Omental fat pad (tissue), 4 donors: ENCODE measurements at places on chromosomes 1 and 21.

- no peak for DNase-seq
Measured at GRCh38 chr1:221316491-221317056, 425.3 kb downstream of the DUSP10 start.

DNA sequence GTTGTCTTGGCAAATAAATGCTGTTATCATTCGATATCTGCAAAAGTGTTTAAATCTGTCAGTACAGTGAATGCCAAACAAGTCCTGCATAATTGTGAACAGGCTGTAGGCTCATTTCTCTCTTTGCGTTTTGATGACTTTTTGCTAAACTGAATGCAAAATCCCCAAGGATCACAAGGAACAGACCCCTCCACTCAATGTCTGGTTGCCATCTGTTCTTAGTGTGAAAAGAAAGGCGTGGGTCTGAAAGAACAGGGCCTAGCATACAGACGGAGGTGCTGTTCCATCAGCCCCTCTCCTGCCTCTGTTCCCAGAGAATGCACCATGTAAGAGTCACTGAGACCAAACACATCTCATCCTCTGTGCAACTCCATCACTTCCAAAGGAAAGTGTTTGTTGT lies 40.4 kb downstream of the EIF2B3 start:
- no peak for DNase-seq

DNA sequence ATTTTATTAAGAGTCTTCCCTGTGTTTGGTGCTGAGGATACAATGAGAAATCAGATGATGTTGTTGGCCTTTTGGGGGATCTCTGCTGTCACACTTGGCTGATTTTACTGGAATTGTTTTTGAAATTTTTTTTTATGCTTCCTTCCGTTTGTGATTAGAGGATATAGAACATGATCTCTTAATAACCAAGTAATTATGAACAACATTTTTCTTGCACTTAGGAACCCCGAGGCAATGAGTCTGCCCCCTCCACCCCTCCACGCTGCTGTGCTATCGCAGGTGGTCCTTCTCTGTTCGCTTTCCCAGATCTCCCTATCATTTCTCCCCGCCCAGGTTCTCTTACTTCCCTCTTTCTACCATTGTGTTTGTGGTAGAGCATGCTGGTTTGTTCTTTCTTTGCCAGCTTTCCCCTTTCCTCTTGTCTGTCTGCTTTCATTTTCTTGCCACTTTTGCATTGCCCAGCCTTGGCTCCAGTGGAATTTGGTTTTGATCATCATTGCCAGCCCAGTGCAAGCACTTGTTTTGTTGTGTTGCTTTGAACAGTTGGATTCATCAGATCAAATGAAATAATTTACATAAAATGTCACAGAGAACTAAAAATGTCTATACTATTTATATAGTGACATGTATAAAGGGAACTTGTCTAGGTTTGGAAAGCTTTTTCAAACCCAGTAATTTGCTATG lies 73.1 kb upstream of the SCCPDH start:
- no peak for DNase-seq

GRCh38 chr1:7510389-7510931 lies 260.6 kb upstream of the VAMP3 start:
- DNase-seq = no peak

- DNase-seq = no peak
Measured at GRCh38 chr1:34842952-34843371, 16.6 kb downstream of the SMIM12 start.

DNA sequence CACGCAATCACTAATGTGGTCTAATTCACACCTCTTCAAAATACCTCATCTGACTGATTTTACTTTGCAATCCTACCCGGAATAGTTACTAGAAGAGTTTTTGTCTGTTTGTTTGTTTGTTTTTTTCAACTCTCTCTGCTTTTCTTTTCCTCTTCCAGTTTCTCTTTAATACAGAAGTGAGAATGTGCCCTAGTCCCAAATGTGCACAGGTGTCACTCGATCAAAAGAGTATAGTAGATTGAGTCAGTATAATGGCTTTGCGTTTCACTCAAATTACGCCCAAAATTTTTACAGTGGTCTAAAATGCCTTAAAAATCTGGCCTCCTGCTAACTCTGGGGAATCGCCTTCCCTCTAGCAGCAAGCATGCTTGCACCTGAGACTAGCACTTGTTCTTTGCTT lies 1536.8 kb downstream of the KCNT2 start:
- no peak for DNase-seq

- DNase-seq = no peak
Measured at GRCh38 chr1:204041803-204042505, 31.0 kb upstream of the SOX13 start.

DNA sequence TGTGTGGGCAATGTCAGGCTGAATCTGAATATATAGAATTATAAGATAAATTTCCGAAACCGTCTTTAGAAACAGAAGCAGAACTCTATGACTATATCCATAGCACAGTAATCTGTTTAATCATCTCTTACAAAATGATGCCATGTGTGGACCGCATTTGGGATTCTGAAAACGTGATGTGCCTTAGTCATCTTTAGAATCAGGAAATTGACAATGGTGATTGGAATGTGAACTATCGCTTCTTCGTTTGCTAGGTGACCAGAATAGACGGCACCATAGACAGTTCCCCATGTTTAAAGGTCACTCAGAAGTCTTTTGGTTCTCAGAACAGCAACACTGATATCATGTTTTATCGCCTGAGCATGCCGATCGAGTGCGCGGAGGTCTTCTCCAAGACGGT lies 300.3 kb downstream of the ZP4 start:
- DNase-seq = no peak

DNA sequence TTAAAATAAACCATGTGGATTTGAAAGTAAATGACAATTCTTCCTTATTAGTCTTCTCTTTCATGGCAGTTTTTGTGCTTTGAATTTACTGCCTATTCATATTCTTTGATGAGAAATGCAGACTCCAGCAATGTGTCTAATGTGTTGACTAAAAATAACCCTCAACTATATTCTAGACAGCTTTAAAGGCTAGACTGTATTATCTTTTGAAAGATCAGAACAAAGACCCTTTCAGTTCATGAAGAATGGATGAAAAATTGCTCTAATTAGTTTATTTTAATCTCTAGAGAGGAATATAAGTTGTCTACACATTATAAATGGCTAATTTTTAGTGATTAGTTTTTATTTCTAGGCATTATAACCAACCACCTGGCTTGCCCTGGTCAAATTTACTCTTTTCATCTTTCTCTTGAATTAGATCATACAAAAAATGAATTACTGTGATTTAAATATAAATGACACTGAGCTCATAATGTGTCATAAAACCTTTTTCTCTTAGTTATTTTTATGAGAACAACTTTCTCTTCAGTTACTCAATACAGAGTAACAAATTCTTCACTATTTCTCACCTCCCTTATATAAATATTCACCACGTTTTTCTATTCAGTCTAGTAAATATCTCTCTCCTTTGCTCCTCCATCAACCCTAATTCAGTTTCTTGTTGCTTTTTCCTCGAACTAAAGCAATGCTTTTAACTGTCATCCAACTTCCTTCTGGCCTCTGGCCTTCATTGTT lies 428.5 kb upstream of the TMPRSS15 start:
- no peak for DNase-seq

GRCh38 chr1:69570356-69570755 lies 2.6 kb downstream of the LRRC7 start:
- no peak for DNase-seq

- no peak for DNase-seq
Measured at GRCh38 chr1:33014464-33015163, 22.1 kb downstream of the AK2 start.

DNA sequence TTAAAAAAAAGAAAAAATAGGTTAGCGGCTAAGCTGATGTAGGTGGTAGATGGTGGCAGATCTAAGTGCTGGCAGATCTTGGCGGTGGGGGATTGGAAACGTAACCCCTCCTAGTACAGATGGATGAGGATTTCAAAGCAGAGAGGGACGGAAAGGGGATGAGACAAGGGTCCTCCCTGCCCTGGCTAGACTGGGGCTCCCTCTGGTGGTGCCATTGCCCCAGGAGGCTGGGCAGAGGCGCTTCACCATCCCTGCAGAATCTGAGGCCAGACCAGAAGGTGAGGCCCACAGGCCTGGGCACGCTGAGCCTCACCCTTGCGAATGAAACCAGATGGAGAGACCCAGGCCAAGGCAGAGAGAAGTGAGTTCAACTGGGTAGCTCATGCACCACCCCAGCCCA lies 7.0 kb upstream of the PLEKHA6 start:
- no peak for DNase-seq

DNA sequence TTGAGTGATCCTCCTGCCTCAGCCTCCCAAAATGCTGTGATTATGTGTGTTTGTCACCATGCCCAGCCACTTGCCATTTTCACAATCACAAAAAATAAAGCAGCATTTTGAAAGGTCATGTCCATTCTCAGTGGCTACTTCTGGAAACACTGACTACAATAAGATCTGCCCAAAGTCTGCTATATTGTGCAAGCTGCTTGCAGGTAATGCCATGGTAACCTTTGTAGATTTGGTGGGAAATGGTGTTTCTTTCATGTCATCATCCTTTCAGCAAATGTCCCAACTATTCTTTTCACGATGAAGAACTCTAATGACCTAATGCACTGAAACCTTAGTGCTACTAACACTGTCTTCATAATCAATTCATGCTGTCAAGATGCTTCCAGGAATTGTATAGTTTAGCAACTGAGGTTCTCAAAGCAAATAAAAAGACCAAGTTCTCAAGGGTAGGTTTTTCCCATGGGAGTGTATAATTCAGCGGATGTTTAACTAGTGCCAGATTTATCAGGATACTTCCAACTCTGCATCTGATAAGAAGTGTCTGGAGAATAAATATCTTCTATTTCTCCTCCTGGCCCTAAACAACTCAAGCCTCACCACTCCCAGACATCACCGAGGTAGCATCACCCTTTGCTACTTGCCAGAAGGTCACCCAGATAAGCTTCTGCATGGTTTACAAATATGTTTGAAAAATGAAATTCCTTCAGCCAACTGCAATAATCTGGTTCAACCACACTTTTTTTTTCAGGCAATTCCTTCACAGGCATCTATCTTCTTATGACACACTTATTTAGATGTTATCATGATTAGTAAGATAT lies 132.0 kb upstream of the ZC3H11B start:
- no peak for DNase-seq

- no peak for DNase-seq
Measured at GRCh38 chr1:44842486-44842861, 579 bp downstream of the PTCH2 start.

DNA sequence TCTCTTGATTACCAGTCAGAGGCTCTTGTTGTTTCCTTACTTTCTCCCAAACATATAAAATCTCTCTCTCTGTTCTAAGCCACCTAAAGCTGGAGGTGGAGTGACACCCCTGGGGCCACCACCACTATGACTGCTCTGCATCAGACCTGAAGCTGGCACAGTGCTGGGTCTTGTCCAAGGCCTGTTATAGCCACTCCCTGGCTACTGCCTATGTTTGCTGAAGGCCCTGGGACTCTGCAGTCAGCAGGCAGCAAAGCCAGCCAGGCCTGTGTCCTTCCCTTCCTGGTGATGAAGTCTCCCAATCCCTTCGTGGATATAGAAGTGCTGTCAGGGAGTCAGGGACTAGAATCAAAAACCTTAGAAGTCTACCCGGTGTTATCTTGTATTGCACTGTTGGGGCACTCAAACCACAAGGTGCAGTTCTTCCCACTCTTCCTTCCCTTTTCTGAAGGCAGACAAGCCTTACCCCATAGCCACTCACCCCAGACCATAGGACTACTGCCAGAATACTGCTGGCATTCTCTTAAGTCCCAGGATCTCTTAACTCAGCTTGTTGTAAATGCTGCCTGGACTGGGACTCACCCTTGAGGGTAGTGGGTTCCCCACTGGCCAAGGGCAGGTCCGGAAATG lies 103.1 kb downstream of the RPS6KC1 start:
- no peak for DNase-seq

GRCh38 chr1:221276896-221277409 lies 397.7 kb downstream of the HLX start:
- DNase-seq = no peak

GRCh38 chr1:207925210-207925609 lies 14.3 kb upstream of the CD34 start:
- DNase-seq = no peak

- DNase-seq = no peak
Measured at GRCh38 chr1:24248859-24249258, 61.8 kb upstream of the IFNLR1 start.

DNA sequence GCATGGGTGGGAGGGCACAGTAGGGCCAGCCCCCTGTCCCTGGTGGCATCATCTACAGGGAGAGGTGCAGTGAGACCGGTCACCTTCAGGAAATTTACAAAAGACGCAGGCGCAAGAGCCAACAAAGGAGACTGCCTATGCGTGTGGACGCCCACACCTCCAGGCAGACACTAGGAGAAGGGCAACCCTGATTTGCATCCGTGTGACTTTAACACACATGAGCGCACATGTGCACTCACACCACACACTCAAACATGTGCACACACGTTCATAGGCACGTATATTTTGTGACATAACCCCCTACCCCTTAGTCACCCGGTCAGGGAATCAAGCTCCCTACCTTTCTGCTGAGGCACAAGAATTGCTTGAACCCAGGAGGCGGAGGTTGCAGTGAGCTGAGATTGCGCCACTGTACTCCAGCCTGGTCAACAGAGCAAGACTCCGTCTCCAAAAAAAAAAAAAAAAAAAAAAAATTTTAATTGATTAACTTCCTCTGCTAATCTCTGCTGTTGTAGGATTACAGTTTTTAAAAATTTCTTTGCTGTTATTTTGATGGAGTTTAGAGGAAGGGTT lies 84.7 kb upstream of the SLC25A33 start:
- no peak for DNase-seq

DNA sequence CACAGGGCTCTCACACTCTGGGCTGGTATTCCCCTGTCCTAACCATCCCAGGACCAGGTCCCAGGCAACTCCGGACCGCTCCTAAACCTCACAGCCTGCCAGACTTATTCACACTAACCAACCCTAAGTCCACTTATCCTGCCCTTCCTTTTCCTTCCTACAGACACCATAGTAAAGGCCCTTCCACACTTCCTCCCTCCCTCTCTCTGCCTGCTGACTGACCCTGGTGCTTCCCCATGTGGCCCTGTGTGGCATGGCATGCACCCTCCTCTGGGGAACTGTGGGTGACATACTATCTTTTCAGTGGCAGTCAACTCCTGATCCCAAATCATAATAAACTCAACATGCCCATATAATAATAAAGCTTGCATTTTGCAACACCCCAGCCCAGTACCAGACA lies 155.1 kb upstream of the DNAH14 start:
- no peak for DNase-seq

DNA sequence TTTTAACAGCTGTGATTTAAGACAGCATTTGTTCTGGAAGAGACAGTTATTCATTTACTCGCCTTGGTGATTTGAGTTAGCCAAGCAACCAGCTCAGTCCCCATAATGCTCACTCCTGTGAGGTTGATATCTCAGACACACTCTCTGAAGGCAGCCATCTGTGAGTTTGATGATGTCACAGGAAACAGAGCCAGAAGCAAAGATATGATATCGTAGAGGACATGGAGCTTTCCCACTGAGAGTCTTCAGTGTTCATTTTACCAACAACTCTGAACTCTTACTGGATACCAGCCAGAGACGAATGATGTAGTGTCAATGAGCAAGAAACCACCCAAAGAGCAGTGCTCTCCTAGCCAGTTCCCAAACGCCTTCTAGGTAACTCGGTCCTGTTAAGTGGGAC lies 219.4 kb downstream of the SLC35F3 start:
- DNase-seq = no peak

- DNase-seq = no peak
Measured at GRCh38 chr1:179702946-179703539, 40.0 kb upstream of the FAM163A start.
